ENCODE measurements at places on chromosomes 2 and 18.

DNA sequence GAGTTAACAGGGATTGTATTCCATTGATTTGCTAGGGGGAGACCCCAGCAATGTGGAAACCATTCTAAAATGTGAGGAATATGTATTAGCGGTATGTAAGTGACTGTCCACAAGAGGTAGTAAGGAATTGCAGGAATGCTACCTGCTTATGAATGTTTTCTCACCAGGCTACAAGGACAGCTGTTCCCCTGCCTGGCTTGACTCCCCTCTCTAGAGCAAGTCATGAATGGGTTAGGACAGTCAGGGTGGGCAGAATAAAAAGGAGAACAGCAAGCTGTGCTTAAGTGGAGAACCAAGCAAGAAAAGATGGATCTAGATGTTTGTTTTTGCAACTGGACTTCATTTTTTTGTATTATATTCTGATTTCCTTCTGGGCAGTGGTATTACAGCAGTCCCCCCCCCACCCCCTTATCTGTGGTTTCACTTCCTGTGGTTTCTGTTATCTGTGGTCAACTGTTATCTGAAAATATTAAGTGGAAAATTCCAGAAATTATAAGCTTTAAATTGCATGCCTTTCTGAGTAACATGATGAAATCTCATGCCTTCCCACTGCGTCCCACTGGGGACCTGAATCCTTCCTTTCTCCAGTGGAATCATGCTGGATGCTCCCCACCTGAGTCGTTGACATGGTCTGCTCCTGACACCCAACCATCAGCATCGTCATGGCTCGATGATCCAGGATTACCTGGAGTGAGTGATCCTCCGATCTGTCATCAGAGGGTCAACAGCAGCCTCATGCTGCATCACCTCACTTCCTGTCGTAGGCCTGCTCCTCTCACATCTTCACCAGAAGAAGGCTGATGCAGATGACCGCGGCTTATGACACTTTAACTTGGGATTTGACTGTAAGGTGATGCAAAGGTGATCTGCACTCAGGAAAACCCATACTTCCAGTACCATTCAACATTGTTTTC lies 52.2 kb downstream of the VAPA start:
- DNase-seq: no peak

DNA sequence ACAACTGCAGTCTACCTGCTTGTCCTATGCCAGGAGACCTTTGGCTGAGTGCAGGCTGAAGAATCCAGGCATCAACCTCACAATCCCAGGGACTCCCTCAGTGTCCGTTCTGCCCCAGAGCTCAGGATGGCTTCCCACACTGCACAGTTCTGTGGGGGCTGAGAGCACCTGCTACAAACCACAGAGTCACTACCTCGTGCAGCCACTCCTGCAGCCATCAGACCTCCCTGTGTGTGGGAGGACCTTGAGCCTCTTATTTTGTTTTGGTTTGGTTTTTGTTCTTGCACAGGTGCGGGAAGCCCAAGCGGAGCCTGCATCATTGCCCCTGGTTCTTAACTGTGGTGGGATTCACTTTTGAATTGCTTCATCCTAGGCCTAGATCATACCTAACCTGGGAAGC lies 31.0 kb downstream of the NAT8 start:
- DNase-seq: no peak

- DNase-seq: no peak
Observed at GRCh38 chr2:165110394-165110793, 93.5 kb downstream of the SCN3A start.

DNA sequence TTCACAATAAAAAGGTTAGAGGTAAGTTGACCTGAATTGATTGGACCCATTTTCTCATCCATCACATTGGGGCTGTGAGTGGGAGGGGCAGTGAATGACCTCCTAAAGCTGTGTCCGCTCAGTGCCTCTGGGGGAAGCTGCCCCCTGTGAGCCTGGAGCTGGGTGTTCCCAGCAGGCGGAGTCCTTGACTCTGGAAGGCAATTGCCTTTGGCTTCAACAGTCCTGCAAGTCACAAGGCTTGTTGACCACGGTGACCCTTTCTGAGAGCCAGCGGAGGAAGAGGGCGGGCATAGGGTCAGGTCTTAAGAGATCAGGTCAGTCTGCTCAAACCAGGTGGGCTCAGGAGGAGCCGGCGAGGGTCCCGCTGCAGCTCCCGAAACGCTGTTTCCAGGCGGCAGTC lies 1.1 kb upstream of the CIDEA start:
- no peak for DNase-seq

DNA sequence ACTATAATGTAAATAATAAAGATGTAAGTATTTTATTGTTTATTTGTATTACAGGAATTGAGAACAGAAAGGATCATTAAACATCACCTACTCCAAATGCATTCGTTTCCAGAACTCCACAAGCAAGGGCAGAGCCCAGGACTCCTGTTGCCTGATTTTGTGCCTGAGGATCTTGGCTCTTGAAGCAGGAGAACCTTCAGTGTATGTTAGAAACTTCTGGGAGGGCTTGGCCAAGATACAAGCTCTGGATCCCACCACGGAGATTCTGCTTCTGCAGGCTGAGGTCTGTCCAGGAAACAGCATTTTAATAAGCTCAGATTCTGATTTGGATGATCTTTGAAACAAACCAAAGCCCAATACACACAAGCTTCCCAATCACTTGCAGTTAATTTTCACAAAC lies 142.4 kb upstream of the SOX11 start:
- no peak for DNase-seq

DNA sequence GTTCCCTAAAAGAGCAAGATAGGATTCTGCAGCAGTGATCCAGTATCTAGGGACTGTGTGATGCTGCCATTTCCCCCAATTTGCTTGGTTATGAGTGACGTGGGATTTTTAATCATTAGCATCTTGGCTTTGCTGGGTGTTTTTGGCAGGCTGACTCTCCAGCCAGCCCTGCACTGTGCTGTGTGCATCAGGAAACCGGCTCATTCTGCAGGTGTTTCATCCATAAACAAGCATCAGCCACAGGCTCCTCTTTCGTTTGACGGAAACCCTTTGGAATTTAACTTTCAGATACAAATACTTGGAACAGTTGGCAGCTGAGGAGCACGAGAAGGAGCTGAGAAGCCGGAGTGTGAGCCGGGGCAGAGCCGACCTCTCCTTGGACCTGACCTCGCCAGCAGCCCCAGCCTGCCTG lies 135.9 kb downstream of the TPGS2 start:
- DNase-seq: no peak

DNA sequence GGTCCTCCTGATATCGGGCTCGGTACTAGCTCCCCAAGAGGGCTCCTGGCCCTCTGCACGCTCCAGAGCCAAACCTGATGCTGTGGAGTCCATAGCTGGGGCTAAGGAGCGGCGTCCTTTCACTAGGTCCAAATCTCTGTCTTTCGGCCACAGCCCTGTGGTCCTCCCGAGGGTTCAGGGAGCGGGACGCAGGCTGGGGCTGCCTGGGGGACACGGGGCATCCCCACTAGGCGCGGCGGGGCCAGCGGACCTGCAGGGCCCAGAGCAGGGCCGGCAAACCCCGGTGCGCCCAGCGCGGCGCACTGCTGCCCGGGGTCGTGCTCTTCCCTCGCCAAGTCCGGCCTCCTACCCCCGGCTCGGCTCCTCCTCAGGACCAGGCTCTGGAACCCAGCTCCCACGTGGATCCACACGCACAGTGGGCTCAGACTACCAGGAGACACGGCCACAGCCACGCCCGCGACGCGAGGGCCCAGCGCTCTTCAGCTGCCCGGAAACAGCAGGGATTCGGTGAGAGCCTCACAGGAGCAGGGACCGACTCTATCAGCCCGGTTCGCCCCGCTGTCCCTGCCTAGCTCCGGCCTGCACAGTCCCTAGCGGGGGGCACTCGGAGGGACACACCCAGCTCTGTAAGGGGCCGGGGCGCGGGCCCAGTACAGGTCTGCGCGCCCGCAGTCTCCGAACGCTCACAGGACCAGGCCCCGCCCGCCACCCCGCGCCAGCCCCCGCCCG lies 593 bp downstream of the ZNF514 start:
- peak; percentile 63 for DNase-seq

- DNase-seq: no peak
Observed at GRCh38 chr2:235405612-235406361, 88.1 kb upstream of the AGAP1 start.
